ENCODE measurements at places on chromosomes 16 and 17.
A peak's percentile ranks its signal among the peaks of the same experiment; 100 is the strongest.

DNA sequence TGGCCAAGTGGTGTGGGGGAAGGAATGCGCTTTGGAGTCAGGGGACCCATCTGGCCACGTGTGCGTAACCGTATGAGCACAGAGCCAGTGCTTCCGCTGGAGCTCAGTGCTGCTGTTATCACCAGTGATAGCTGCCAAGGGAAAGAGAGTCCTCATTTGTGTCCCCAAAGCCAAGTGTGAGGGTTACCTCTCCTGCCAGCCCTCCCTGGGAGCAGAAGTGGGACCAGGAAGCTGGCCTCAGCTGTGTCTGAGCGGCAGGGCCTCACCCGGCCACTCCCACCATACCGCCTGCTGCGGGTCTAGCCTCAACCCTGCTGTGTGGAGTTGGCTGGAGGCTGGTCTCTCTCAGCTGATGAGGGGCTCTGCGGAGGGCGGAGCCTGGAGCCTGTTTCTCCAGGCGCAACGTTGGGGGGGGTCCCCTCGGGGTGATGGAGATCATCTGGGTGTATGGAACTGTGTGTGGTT is 44.5 kb downstream of the MEAK7 start:
- no peak for DNase-seq

DNA sequence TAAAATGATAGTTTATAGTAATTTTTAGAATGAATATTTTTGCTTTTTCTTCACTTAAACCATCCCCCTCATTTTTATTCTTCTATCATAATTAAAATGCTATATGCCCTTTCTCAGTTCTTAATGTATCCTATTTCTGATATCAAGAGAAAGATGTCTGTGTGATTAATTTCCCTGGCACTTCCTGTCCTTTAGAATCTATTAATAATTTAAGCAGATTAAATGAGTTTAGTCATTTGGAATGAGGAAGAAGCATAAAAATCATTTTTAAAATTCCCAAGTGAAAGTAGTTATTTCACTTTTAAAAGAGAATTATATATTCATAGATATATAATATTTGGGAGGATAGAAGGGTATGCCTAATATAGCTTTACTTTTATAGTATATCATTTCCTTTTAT is 27.8 kb upstream of the CDR2 start:
- DNase-seq = no peak

- no peak for DNase-seq
These were observed 223.7 kb upstream of the AXIN2 start for GRCh38 chr17:65785109-65785508.

GRCh38 chr17:77394540-77395295 is 253.9 kb downstream of the SEC14L1 start:
- peak; percentile 89 for DNase-seq

DNA sequence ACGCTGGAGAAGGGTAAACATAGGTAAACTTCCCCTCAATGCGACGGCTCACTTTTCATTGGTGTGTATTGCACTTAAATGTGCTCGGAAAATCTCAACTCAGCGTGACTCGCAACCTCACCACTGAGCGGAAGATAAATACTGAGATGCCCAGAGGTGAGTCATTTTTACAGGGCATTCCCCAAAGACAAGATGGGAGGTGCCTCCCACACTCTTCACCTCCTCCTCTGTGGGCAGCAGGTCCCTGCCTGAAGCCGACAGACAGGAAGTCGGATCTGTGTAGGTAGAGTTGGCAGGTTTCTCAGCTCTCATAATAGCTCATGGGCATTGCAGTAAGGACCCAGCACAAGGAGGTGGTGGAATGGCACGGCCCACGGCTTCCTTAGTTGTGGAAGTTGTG is 274.6 kb upstream of the HSBP1 start:
- DNase-seq = no peak

DNA sequence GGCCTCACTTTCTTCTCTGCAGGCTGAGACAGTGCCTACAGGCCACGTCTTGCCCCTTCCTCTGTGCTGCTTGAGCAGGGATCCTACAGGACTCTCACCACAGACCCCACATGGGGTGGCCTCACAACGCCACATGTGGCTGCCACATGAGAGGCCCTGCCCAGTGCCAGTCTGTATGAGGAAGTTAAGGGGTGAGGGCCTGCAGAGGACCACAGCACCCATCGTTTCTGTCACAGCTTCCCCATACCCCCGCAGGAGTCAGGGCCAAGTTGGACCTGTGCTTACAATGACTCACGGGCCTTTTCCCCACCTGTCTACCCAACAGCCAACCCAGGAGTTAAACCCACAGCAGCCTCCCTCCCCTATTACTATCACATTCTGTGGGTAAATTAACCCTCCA is 2.9 kb upstream of the GSDMB start:
- no peak for DNase-seq

DNA sequence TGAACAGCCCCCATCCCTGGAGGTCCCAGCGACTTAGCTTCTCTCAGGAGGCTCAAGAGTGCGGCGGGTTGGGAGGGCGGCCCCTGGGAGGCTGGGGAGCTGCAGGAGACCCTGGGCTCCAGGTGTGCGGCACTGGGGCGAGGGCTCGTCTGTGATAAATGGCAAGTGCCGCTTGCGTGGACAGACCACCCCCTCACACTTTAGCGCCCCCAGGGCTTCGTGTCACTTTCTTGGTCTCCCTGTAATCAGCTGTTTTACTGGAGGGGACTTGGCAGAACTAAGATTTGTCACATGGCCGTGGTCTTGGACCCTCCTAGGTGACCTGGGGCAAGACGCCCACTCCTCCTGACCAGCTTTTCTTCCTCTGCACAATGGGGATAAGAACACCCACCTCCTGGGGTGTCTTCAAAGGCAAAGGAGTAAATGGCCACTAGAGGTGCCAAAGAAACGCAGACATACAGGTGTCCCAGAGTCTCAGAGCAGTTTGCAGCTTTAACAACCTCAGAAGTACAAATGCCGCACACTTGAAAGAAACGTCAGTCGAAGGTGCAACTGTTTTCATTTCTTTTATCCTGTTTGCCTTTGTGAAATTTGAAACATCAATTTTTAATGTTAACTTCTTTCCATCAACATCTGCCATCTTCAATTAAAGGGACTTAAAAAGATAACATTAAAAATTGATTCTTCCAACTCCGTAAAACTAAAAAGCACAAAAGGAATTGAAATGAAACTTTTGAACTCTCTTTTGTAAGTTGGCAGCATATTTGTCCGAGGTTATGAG is 946 bp downstream of the OSGIN1 start:
- DNase-seq = peak; percentile 71

GRCh38 chr17:2994441-2994840 is 69.0 kb downstream of the OR1D5 start:
- DNase-seq = no peak

GRCh38 chr16:85523602-85524364 is 89.3 kb upstream of the GSE1 start:
- peak; percentile 98 for DNase-seq

- no peak for DNase-seq
These were observed 77.1 kb downstream of the ELAC2 start for GRCh38 chr17:12940699-12941098.

DNA sequence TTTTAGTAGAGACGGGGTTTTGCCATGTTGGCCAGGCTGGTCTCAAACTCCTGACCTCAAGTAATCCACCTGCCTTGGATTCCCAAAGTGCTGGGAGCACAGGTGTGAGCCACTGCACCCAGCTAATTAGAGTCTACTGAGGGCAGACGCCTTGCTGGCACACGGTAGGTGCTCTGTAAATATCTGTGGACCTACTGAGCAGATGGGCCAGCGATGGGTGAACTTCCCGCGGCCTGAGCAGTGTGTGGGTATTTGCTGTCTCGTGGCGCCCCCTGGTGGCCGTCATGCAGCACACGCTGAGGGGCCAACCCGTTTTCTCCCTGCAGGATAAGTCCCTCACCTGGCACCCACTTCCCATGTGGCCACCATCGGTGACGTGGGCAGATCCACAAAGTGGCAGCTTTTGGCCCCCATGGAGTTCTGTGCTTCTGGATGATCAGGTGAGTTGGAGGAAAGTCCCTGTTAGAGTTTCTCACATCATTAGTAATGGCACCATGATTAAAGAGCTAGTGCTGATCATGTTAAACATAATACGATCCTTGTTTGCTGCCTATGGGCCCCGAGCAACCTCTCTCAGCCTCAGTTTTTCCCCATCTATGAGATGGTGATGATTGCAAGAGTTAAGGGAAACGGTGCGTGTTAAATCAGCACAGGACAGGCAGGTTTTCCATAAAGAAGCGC is 40.7 kb downstream of the ZDHHC7 start:
- peak; percentile 90 for DNase-seq

GRCh38 chr16:85211271-85211801 is 99.1 kb upstream of the CIBAR2 start:
- no peak for DNase-seq

GRCh38 chr16:309476-309875 is 26.5 kb downstream of the PDIA2 start:
- DNase-seq = no peak

DNA sequence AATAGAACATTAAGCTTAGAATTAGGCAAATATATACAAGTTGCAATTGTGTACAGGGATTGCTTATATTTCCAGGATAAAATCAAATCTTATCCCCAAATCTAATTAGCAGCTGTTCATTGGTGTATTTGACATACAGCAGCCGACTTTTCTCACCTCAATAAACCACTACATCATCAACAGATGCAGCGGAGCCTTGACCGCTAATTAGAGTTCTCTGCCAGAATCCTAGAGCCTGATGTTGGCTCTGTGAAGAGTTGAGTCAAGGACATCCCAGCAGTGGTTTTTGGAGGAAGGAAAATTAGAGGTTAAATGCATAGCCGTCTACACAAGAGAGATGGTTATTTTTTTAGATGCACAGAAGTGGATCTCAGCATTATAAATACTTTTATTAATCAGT is 221.9 kb upstream of the CACNG5 start:
- no peak for DNase-seq

DNA sequence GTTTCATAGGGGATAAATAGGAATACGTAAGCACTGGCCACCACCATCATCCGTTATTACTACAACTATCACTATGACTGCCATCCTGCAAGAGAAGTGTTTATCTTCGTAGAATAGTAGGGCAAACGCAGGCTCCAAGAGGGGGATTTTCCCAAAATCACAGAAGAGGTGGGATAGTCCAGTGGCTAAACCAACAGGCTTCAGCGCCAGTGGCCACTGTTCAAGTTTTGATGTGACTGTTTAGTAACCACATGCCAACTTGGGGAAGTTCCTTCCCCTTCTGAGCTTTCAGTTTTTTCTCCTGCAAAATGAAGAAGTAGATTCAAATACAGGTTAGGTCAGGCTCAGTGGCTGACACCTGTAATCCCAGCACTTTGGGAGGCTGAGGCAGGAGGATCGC is 60.7 kb upstream of the GRIN2A start:
- no peak for DNase-seq

DNA sequence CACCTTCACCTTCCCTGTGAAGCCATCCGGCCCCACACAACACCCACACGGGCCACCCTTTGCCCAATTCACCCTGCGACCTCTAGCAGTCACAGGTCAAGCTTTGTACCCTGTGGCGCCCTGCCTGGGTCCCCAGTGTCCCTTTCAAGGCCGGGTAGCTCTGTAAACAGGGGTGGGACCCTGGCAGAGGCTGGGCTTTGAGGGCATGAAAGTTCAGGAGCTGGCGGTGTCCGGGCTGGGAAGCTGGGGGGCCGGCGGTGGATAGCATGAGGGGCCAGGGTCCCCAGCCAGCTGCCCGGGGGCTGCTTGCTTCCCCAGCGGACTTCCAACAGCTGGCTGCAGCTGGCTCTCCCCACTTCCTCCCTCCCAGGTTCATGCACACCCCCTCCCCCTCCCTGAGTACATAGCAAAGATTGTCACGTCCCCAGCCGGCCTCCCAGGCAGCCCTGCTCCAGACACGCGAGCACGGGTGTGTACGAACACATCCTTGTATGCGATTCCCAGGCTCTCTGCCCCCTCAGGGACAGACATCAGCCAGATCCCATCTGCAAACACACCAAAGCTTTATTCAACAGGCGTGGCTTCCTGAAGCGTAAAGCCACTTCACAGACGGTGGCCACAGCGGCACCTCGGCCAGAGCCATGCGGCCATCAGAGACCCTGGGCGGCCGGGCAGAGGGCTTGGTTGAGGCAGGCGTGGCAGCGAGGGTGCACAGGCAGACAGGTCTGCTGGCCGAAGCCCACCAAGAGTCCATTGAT is 8.2 kb downstream of the NTHL1 start:
- DNase-seq = peak; percentile 72

DNA sequence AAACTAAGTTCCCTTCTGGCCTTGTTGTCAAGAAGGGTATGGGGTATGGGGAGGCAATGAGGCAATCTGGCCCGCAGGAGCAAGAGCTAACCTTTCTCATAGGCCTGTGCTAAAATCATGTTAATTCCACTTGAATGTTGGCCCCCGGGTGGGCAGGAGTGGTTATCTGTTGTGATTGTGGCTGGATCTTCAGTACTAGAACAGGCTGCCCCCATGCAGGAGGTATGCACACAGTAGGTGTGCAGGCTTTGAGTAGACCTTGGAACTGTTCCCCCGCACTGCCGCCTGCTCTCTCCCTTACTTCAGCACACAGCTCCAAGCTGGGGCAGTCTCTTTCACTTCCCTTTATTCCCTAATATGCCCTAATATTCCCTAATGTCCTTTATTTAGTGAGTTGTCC is 52.4 kb upstream of the TANGO6 start:
- DNase-seq = no peak

GRCh38 chr17:66778531-66779236 is 56.2 kb upstream of the CACNG5 start:
- DNase-seq = no peak

GRCh38 chr17:3915995-3916696 is at the start of gene P2RX1:
P2RX1 (minus strand) TSS chr17:3916465; CDS start chr17:3916225, 240 bp downstream.
- DNase-seq = no peak

- no peak for DNase-seq
These were observed 52.1 kb upstream of the TOB1 start for GRCh38 chr17:50918071-50918932.

- DNase-seq = no peak
These were observed 32.1 kb upstream of the RPH3AL start for GRCh38 chr17:384622-385177.

GRCh38 chr17:31389657-31390381 is 1.7 kb upstream of the RAB11FIP4 start:
- DNase-seq = no peak

GRCh38 chr16:3963203-3963602 is 82.7 kb upstream of the CREBBP start:
- no peak for DNase-seq

- DNase-seq = no peak
These were observed 161.0 kb downstream of the C16orf95 start for GRCh38 chr16:87156195-87156594.

DNA sequence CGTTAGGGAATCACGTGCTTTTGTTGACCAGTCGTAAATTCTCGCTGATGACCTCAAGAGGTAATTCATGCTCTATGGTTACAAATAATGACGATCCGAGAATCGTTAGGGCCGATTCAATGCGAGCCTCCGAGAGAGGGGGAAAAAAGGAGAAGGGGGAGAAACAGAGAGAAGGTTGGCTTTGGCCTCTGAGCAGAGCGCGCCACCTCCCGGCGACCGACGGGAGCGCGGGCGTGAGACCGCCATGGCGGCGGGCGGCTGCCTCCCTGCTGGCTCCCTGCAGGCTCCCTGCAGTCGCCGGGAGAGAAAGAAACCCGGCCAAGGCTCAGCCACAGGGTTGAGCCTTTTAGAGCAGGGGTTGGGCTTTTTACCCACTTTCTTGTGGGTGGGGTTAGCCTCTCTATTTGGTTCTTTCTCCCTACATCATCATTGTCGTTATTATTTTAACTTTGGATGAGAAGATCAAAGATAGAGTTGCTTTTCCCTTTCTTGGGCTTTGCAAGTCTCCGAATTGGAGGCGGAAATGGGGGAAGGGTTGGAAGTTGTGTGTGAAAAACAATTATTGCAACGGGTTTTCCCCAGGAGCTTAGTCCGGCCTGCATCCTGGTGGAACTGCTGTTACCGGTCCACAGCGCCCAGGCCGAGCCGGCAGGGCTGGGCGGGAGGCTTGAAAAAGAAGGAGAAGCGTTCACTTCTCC is 410 bp upstream of the HOXB5 start:
- DNase-seq = peak; percentile 98

GRCh38 chr16:19196871-19197270 is 28.8 kb downstream of the SYT17 start:
- DNase-seq = no peak
